ENCODE measurements at places on chromosomes 2 and 18. TPM values are rescaled to one million over a fixed set of nuclear protein-coding genes. Genes with fewer than 3 reads are reported as not detected.
A peak's percentile ranks its signal among the peaks of the same experiment; 100 is the strongest.

DNA sequence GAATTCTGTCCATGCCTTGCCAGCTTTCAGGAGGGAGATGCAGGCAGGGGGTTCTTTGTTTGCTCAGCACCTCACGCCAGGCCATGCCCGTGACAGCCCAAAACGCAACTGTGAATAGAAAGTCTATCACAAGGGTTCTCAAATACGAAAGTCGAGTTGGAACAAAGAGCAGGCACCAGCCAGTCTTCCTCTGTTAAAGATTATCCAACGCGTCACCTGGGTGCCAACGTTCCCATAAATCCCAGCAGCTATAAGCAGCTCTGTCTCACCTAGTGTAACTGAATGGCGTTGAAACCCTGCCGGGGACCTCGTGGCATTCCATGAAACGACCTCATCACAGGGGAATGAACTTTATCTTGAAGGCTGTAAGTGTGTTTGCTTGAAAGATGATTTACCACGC is 84.8 kb upstream of the GATA6 start:
- DNase-seq, result no peak

- no peak for DNase-seq
Observed at GRCh38 chr2:239910404-239910803, 114.7 kb downstream of the NDUFA10 start.

DNA sequence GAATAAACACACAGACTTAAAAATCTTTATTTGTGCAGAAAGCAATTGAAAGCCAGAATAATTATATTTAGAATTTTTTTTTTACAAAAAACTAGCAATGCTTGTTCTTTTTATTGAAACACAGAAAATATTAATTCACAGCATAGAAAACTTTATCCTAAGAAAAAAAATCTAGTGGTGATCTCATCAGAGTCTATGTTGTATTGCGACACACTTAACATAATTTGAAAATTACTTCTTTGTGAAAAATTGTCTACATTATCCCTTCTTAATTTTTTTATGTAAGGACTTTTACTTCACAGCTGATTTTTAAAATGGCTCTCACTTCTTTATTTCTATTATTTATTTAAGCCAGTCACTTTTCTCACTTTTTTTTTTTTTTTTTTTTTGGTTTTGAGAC is 103.4 kb downstream of the LDLRAD4 start:
- DNase-seq, result no peak

- DNase-seq, result no peak
Observed at GRCh38 chr2:105469781-105470180, 70.9 kb upstream of the FHL2 start.

DNA sequence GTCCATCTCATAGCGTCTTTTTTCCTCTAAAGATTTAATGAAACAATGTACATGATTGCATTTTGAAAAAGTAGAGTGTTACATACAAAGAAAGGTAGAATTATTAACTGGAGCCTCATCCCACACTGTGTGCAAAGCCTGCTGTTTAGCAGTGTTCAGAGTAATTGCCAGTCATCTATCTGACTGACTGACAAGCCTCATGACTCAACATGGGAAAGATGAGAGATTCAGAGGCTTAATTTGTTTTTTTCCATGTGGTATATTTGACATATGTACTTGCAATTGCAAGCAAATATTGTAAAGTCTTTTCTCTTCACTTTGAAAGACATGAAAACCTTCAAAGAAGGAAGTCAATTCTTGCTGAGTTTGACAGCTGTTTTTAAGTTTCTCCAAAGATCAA is 14.7 kb downstream of the PCARE start:
- no peak for DNase-seq

DNA sequence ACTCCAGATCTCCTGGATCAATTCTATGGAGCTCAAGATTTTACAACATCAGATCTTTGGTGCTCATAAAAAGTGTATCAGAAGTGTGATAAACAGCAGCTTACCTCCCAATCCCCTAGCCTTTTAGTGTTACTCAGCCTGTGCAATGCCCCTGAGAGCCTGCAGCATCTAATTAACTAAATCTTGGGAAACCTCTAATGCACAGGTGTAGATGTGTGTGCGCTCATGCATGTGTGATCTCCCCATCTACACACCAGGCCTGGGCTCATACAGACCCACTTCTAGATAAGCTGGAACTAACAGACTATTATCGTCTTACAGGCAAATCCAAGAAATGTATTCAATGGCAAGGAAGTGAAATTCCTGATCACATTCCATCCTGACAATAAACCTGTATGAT is 7.5 kb downstream of the SUCLG1 start:
- DNase-seq, result no peak

- DNase-seq, result peak; percentile 84
Observed at GRCh38 chr2:58633613-58634365, 392.7 kb upstream of the FANCL start.

GRCh38 chr18:76923485-76924085 is 101.2 kb downstream of the ZNF236 start:
- DNase-seq, result peak; percentile 40

The MAL gene
- total RNA-seq, result not detected

The CYTIP gene
- total RNA-seq, result 1.7 TPM
